ENCODE measurements at places on chromosomes 4 and X.

GRCh38 chrX:69097451-69098236 is 67.6 kb downstream of the PJA1 start:
- no peak for DNase-seq

GRCh38 chr4:188403272-188403671 is 264.0 kb downstream of the TRIML1 start:
- DNase-seq, result no peak

DNA sequence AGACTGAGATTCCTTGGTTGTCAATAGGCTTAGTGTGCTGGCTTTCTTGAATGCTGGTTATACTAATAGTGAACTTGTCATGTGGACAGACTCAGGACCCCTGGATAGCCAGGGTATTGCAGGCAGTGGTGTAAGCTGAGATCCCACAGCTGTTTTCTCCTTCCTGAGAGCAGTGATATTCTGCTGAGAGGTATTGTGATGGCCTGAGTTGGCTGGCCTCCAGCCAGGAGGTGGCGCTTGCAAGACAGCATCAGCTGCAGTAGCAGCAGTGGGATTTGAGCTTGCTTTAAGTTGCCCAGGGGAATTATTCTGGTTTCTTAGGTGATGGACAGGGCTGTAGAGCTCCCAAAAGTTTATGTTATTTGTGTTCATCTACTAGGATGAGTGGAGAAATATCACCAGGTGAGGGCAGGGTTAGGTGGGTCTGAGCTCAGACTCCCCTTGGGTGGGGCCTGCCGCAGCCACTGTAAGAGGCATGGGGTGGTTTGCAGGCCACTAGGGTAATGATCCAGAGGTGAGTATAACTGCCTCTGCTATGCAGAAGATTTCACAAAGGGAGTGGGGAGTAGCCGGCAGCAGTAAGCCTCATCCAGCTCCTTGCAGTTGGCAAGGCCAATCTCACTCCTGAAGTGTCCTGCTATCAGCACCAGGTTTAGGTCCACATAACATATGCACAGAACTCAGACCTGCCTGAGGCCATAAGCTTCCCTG is 66.2 kb downstream of the IL15 start:
- DNase-seq, result peak; percentile 8

- DNase-seq, result no peak
These were observed 7.3 kb downstream of the FNIP2 start for GRCh38 chr4:158776106-158776505.

DNA sequence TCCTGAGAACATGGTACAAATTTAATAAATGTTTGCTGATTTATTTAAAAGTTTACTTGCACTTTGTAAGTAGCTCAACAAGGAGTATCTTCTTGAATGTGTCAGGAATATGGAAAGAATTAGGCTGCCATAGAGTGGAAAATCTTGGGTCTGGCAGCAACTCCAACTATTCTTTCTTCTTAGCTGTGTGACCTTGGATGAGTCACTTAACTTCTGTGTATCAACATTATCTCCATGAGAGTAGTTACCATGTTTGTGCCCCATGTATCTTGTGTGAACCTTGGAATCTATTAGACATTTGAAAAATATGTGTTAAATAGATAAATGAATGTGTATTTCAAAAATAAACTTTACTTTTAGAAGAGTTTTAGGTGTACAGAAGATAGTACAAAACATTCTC is 348.8 kb downstream of the GBA3 start:
- DNase-seq, result no peak

GRCh38 chr4:87053176-87053658 is 118.4 kb downstream of the AFF1 start:
- peak; percentile 52 for DNase-seq

DNA sequence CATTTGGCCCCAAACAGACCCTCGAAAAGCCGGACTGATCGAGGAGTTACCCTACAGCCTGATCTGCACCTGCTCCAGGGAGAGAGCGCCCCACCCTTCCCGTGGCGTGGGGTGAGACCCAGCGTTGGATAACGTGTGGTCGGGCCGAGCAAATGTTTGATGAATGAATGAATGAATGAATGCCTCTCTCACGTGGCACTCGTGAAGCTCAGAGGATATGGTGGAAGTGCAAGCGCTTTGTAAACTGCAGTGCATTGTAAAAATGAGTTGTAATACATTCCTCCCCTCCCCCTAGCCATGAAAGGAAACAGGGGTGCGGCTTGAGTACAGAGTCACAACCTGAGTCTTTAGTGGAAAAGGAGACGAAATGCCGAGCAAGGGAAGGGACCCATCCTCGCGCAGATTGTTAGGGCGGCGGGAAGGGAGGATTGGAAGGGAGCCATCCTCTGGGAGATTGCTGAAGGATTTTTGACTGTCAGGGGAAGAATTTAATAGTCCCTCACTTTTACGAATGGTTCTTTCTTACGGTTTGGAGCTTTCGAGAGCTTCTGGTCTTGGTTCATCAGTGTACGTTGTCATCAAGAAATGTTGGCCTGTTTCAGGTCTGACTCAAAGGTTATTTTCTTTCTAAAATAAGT is 772 bp upstream of the FBXW7 start:
- DNase-seq, result peak; percentile 78

- DNase-seq, result peak; percentile 58
These were observed 11.0 kb downstream of the CUL4B start for GRCh38 chrX:120549483-120550452.

DNA sequence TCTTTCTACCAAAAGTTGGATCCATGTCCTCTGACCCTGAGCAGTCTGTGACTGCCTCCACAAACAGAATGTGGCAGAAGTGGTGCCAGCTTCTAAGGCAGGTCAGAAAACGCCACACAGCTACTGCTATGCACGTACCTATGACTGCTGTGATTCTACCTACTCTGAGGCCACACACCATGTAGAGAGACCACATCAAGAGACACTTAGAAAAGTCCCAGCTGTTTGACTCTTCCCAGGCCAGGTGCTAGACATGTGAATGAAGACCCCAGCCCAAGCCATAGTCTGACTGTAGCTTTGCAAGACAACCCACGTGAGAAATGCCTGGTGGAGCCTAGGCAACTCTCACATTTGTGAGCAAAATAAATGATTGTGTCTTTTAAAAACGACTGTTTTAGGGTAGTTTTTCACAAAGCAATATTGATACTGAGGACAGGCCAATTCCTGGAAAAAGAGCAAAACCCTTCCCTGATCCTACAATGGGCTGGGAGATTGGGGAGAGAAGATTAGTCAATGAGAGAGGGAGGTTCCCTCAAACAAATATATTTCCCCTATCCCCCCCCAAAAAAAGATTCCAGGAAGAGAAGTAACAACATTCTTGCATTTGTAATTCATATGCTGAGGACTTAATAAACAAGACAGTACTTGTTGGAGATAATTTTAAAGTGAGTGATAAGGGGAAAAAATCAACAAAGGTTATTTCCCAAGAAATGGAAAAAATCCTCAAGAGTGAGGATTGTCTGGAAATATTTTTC is 33.3 kb downstream of the FRYL start:
- no peak for DNase-seq

DNA sequence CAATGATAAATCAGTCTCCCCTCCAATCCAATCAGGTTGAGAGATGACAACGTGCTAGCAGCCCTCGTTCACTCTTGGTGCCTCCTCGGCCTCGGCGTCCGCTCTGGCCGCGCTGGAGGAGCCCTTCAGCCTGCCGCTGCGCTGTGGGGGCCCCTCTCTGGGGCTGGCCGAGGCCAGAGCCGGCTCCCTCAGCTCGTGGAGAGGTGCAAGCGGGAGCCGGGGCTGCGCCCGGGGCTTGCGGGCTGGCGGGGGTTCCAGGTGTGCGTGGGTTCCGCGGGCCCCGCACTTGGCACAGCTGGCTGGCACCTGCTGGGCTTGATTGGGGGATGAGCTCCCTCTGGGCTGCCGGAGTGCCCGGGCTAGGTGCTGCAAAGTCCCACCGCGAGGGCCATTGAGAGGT is 40.9 kb upstream of the PRSS48 start:
- DNase-seq, result no peak

DNA sequence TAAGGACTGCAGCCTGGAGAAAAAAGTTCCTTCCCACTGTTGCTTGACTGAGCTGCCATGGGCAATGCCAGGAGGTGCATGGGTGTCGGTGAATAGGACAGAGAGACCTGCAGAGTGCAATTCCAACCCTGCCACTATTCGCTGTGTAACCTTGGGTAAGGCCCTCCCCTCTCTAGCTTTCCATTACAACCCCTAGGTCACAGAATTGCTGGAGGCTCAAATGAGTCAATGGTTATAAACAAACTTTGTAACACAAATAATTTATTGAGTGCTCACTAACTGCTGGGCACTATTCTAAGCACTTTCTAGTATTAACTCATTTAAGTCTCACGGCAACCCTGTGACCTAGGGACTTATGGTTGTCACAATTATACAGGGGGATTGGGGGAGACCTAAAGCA is 37.8 kb downstream of the PJA1 start:
- no peak for DNase-seq

DNA sequence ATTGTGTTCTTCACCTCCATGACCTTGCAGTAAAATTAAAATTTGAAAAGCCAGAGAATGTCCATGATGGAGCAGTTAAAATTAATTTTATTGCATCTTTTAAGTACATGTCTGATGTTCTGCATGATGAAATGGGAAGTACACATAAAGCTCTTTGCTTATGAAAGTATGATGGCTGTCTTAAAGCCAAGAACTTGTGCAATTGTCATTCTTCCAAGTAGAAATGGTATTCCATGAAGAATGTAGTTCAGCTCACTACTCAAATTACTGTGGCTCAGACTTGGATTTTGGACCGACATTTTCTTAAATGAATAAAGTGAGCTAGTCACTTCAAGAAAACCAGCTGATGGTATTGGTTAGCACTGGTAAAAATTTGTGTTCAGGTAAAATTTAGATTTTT is 161.7 kb upstream of the CXCL13 start:
- no peak for DNase-seq

GRCh38 chr4:17058916-17059741 is 160.7 kb upstream of the LDB2 start:
- no peak for DNase-seq

- DNase-seq, result peak; percentile 17
These were observed 109.7 kb downstream of the RTL5 start for GRCh38 chrX:72021975-72022374.

DNA sequence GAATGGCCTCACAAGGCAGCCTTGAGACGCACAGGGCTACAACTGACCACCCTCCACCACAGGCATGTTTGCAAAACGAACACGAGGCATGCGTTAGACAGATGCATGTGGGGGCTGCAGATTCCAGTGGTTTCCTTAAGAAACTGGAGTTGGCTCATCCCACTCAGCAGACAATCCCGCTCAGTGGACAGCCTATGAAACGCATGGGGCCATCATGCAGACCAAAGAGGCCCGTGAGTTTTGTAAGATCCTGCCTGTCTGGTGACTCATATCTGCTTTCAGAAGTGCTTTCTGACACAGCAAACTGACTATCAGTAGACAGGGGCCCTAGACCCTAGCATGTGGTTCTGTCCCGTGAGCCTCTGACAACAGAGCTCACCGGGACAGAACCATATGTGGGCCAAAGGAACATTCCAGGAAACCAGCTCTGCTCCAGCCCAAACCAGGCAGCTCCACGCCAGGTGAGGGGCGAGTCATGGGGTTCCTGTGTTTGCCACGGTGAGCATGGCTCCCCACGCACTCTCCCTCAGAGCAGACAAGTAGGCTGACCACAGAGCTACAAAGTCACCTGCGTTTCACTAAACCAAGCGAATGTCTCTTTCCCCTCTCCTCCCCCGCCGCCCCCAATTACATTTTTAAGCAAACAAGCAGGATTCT is 74.4 kb downstream of the MTMR1 start:
- DNase-seq, result peak; percentile 58

DNA sequence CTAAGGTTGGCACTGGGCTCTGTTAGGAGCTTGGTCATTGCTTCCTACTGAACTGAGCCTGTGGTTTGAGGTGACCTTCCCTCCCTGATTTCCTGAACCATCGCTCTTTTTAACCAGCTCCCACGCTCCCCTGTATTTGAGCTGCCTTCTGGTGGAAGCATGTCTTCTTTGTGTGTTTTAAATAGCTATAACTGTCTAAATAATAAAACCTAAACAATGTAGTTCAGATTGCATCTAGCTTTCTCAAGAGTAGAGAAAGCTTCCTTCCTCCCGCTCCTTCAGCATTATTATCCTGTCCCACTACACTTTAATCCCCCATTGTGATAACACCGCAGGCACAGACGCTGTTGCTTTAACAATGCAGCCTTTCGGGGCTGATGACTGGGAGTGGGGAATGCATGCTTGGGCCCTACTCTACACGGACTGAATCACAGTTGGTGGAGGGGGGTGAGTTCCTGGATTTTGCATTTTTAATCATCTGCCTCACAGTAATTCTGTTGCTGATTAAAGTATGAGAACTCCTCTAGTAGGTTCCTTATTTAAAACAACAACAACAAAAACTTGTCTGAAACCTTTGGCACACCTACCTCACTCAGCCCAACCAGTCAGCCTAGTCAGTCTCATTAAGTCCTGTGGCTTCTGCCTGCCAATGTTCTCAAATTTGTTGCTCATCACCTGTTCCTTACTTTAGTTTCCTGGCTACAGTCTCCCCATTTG is 6.6 kb downstream of the SMS start:
- DNase-seq, result no peak

GRCh38 chr4:12178614-12179610 is 750.2 kb upstream of the HS3ST1 start:
- no peak for DNase-seq

GRCh38 chrX:18995221-18995620 is 11.3 kb upstream of the PHKA2 start:
- DNase-seq, result no peak

- no peak for DNase-seq
These were observed 32.1 kb downstream of the SLC34A2 start for GRCh38 chr4:25687773-25688172.

DNA sequence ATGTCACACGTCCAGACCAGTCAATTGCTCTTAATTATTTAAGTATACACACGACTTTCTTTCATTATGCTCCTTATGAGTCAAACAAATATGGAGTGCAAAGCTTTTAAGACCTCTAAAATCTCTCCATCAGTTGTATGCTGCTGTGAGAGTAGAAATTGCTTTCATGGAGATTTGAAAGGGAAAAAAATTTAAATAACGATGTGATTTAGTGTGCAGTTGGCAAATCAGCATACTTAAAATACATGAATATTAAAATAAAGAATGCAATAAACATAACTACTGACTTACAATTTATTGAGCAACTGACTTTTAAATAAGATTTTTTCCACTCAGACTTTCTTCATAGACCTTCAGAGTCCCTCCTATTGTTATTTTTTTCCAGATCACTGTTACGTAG is 9.0 kb downstream of the TENM3 start:
- no peak for DNase-seq

DNA sequence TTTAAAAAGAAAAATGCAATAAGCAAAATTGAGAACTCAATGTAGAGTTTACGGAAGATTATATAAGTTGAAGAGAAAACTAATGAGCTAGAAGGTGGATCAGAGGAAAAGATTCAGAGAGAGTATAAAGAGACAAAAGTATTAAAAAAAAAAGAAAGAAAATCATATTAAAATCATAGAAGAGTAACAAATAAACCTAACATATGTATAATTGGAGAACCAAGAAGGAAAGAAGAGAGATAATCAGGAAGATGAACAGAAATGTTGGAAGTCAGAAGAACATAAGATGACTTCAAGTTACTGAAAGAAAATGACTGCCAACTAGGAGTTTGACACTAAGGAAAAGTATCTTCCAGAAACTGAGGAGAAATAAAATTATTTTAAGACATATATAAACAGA is 34.3 kb upstream of the ANTXR2 start:
- no peak for DNase-seq
